ENCODE measurements at places on chromosomes 4 and X.

DNA sequence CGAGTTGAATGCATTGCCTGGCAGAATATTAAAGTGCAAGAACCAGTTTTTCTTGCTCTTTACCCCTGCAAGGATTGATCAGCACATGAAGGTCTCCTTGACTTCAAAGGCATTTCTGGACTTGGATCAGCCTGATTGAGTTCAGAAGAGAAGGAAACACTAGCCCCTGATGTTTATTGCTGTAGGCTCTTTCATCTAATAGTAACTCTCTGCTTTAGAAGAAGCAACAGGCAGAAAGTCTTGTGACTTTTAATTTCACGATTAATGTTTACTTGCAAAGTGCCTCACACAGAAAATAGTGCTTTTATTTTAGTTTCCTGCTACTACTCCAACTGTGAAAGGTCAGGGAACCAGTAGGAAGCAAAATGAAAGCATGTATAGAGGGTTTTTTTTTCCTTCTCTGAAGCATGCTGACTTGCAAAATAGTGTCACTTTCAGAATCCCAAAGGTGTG is 69.1 kb downstream of the PCDH7 start:
- no peak for DNase-seq

DNA sequence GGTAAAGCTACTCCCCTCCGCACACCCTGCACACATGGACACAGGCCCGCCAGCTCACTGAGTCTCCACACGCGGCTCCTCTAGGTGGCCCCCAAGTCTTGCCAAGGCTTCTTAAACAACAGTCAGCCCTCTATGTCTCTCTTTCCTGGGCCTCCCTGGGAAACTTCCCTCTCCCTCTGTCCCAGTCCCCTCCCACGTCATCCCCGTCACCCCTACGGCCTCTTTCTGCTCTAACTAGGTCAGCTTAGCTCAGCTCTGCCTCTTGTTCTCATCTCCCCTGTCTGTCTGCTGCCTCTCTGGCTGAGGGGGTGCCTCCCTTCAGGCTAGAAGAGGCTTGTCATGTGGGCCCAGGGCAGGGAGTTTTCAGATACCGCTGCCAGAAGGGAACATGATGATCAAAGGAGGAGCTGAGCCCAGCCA is 38.8 kb downstream of the SEPTIN6 start:
- no peak for DNase-seq

GRCh38 chr4:47855350-47855749 is 17.5 kb upstream of the CORIN start:
- DNase-seq, result no peak

DNA sequence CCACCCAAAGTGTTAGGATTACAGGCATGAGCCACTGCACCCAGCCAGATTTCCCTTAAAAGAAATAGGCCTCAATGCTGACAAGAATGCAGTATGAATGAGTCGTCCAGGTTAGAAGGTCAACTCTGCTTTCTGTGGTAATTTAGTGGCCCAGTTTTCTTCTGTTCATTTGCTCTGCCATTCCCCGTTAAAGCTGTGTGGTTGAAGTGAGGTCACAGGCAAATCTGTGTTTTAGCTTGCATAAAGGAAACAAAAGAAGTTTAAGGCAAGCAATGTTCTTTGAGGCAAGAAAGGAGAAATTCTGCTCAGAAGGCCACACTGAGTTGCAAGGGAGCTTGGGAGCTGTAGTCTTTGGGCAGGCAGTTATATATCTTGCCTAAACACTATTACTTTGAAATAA is 176.8 kb downstream of the LARP7 start:
- no peak for DNase-seq

DNA sequence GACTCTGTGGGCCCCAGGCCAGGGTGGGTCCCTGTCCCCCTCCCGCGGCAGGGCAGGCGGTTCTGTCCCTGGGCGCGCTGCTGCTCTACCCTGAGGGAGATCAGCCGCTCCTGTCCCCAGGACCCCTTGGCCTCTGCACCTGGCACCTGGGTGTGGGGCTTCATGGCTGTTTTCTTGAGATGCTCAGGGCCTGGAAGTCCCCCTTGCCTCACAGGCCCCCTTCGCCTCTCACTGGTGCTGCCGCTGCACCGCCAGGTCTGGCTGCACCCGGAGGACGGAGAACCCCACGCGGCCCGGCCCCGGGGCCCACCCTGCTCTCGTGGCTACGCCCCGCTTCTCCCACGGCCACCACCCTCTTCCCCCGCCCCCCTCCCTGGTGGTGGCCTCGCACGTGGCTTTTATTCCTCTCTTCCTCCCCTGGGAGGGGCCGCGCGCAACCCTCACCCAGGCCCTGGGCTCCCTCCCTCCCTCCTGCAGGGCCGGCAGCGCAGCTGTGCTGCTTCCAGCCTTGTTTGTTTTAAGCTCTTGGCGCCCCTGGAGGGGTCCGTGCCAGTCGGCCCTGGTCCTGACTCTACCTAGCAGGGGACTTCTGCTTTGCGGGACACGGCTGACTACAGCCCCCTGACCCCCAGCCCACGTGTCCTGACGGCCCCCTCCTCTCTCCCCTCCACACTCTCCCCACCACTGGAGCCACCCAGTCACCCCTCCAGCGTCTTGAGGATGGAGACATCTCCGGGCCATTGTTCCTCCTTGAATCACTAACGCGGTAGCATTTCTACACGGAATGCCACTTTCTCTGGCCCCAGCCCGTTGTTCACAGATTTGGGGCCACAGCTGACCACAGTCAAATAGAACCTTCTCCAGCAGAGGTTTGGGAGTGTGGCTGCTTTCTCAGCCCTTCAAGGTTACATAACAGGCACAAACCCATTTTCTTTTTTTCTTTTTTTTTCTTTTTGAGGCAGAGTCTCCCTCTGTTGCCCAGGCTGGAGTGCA is 20.6 kb upstream of the CLDN24 start:
- no peak for DNase-seq

DNA sequence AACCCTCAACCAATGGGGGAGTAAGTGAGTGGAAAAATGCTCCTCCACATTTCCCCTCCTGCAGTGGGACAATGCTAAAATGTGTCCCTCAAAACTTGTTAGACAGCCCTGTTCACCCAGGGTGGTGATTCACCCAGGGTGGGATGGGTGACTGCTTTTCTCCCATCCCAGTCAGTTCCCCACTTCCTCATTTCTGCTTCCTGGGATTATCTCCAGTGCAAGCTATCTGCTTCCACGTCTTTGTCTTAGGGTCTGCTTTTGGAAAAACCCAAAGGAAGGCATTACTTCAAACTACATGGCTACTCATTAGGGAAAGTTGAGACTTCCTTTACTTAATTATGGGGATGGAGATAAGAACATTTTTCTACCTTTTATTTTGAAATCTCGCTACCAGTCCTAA is 45.5 kb downstream of the ETNPPL start:
- DNase-seq, result no peak

DNA sequence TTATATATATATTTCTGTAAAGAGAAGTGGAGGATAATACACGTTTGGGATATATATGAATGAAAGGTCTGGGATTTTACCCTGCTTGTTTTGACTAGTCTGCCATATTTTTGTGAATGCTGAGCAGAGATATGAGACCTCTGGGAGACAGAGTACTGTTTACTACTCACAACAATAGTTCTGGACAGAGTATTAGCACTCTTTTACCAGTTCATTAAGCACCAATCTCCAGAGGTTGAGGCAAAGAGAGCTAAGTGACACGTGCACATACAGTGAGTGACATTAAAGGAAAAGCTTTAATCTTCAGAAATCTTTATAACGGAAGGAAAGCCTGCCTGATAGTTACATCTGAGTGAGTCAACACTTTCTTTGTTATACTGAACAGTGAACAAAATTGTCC is 1452.7 kb upstream of the TENM3 start:
- no peak for DNase-seq

- no peak for DNase-seq
These were observed 43.7 kb upstream of the HAND2 start for GRCh38 chr4:173573725-173574124.

DNA sequence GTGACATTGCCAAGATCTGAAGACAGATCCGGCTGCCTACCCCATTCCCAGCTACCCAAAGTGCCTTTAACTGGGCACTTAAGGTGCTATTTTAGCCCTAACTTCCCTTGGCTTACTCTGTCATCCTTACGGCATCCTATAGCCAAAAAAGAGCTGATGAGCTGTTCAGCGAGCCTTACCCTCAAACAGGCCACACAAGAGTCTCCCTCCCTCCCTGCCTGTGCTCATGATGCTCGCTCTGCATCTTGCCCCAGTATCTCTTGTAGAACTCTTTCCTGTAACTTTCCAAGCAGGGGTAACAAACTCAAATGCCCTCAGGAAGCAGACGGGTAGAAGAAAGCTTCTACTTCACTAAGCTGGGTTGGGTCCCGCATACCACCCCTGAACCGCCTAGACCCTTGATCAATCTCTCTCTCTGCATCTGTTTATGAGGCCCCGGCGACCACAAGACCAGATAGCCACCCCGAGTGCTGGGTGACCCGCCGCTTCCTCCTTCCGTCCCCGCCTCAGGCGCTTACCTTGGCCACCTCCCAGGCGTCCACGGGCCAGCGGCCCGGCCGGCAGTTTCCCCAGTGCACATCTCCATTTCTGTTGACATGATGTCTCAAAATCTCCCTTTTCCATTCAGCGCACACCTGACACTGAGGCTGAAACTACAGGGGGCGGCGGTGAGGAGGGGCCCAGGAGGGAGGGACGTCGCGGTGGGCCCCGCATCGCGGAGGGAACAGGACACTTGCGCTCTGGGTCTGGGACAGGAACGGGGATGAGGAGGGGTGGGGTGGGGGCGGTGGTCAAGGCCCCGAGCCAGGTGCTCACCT is 663 bp downstream of the CXorf38 start:
- peak; percentile 9 for DNase-seq

DNA sequence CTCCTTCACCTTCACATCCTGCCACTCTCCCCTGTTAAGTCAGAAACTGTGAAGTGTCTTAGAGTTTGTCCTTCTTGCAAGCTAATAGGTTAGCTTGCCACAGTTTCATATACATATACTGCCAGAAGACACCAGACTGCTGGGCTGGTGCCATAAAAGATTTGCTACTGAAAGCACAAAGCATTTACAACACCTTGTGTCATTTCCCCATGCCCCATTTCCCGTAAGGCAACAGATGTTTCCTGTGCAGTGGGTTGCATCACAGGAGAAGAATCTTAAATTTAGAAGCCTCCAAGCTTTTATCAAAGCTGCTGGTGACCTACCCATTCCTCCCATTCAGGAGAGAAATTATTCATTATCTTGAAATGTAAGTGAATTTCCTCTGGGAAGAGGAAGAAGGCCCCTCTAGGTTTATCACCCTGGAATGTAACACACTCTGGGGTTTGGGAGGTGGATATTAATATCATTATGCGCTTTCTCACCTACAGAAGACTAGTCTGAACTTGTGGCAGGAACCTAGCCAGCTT is 34.5 kb upstream of the RAB33B start:
- DNase-seq, result no peak
